Activated CD4-positive, alpha-beta T cell treated with anti-CD3 and anti-CD28 coated beads, Interleukin-2, amount 50 U/mL, for 24 hours (primary cell): ENCODE measurements at places on chromosomes 12 and 14.

DNA sequence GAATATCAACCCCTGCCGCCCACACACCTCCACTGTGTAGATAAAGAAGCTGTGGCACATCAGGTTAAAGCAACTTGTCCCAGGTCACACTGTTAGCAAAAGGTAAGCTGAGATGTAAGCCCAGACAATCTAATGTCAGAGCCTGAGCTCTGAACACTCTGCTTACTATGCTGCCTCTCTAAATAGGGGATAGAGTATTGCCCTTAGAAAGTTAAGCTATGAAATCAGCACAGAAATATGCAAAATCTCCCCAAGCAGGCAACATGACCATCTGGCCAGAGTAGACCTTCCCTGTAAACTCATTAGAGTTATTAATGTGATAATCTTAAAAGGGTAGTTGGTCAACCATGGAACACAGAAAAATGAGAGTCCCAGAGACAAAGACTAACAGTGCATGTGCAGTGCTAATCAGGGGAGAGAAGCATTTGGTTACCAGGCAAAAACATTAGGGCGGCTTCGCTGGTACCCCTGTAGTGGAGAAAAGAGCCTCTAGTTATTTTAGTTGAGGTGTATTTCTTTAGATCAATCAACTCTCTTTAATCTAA is 171.0 kb downstream of the BTG1 start:
- no peak for DNase-seq

- no peak for DNase-seq
Measured at GRCh38 chr12:78470354-78471195, 394.0 kb upstream of the SYT1 start.

- peak; percentile 39 for DNase-seq
Measured at GRCh38 chr12:132153501-132154340, 9.5 kb downstream of the NOC4L start.

DNA sequence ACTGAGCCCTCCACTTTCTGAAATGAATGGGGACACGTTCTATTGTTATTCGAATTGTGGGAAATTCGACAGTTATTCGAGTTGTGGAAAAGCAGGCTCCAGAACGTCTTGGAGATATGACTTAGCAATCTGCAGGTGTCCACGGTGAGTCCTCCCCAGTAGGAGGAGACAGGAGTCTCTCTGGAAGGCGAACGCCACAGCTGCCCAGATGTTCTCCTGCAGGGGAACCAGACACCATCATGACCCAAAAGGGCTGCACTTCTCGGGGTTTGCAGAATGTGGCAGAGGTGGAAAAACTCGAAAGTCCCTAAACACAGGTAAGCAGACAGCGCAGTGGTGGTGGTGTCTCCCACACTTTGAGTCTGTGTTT is 363.6 kb upstream of the SFSWAP start:
- no peak for DNase-seq

DNA sequence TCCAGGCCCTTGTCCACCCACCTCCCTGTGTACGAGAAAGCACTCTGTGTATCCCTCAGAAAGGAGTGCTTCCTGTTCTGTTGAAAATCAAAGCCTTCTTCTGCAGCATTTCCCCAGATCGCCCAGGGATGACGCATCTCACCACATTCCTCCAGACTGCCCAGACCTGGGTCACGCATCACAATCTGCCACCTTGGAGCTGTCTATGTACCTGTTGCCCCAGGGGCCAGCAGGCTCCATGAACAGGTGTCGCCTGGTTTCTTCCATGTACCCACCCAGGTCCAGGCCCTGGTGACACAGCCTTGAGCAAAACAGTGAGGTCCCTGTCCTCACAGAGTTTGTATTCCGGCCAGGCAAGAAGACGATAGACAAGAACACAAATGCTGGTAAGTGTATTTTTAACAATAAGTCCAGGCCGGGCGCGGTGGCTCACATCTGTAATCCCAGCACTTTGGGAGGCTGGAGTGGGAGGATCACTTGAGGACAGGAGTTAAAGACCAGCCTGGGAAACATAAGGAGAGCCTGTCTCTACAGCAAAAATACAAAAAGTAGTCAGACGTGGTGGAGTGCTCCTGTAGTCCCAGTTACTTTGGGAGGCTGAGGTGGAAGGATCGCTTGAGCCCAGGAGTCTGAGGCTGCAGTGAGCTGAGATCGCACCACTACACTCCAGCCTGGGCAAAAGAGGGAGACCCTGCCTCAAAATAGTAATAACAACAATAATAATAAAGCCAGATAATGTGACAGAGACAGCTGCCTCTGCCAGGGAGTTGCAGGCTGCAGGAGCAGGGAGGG is 6.8 kb upstream of the PPP1R13B start:
- DNase-seq, result no peak

- no peak for DNase-seq
Measured at GRCh38 chr12:46265734-46266133, 3.1 kb downstream of the SLC38A1 start.

DNA sequence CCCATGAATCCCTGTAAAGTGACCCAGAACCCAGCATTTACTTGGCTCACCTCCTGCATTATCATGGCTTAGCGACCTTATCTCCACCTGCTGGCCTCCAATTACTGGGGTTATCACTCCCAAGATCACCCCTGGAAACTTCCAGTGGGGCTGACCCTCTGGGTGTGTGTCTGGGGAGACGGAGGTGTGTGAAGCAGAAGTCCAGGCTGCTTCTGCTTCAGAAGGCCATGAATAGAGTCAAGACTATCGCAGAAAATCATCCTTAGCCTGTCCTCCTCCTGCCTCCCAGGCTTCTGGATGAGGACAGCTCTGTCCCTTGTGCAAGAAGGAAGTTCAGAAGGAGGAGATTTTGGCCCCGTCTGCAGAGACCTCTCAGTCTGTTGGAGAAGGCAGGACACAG is 408 bp upstream of the KRT72 start:
- no peak for DNase-seq

GRCh38 chr14:90554341-90554740 is 157.5 kb downstream of the CALM1 start:
- DNase-seq, result no peak

DNA sequence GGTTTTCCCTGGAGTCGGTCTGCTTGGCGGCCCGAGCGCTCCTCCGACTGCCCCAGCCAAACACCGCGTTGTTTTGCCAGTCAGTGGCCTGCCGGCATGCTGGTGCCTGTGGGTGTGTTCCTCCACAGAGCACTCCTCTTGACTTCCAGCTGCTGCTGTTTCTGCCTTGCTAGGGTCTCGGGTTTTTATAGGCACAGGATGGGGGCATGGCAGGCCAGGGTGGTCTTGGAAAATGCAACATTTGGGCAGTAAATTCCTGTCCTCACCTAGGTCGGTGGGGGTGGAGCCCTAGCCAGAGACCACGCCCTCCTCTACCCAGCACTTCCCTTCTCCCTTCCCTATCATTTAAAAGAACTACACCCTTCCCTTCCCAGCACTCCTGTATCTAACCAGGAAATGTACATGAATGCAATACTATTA is 34.7 kb upstream of the VASH1 start:
- DNase-seq, result no peak

DNA sequence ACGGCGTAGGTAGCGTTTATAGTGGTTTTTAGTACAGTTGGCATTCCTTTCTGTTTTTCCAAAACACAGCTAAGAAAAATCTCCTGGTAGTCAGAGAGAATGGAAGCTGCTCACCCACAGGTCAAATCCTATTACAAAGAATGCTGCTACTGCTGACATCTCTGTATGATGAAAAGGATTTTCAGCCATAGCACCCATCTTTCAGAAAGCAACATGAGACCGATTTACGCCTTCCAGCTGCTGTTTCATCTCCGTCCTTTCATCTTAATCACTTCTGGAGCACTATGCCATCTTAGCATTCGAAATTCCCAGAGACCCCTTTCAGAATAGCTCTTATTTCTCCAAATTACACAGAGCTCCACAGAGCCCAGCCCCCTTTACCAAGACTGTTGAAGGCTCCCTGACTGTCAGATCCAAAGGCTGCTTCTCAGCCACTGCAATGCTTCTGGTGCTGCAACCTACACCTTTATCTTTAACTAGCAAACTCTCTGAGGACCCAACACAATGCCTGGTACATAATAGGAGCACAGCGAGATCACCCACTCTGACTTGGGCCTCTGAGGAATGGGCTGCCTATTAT is 211.8 kb downstream of the NEDD1 start:
- no peak for DNase-seq

DNA sequence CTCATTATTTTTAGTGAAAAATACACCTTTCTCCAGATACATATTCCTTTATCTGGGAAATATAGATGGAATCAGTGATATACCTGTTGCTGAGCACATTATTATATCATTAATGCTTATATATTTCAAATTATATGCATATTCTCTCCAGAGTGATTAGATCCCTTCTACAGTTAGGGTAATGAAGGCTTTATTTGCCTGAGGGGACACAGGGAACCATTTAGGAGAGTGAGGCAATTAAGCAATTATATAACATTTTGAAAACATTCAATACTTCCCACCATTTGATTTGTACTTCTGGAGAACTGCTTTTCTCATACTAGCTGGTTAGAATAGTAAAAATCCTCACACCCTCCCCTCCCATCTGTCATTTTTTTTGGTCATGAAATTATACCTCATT is 212.8 kb upstream of the NOVA1 start:
- DNase-seq, result no peak

GRCh38 chr12:128069359-128069997 is 197.5 kb upstream of the TMEM132C start:
- no peak for DNase-seq

- no peak for DNase-seq
Measured at GRCh38 chr14:95143808-95144620, 13.3 kb downstream of the DICER1 start.

DNA sequence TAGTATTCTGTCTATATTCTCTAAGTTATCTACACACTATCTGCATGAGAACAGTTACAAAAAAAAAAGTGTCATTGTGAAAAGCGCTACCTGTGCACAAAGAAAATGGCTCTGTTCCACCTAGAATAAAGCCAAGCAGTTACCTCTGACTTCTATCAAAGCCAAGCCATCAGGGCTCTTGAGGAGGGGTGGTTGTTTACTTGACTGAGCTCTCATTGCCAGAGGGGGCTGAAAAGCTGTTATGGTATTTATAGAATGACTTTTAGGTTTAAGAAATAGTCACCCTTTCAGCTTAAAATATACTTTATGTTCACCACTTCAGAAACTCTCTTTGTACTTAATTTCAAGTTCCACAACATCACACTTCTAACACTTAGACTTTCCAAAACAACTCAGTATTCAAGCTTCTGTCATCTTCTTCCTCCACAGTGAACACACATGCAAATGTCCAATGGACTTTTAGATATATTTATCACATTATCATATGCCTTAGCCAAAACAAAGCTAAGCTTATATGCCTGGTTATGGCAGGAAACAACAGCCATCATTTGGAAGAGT is 7.5 kb downstream of the ITPR2 start:
- DNase-seq, result no peak

- DNase-seq, result no peak
Measured at GRCh38 chr14:74596741-74597450, 15.1 kb downstream of the LTBP2 start.

- DNase-seq, result no peak
Measured at GRCh38 chr14:64685371-64686281, 18.6 kb upstream of the PLEKHG3 start.

- DNase-seq, result no peak
Measured at GRCh38 chr14:100618318-100618693, 31.1 kb upstream of the BEGAIN start.

DNA sequence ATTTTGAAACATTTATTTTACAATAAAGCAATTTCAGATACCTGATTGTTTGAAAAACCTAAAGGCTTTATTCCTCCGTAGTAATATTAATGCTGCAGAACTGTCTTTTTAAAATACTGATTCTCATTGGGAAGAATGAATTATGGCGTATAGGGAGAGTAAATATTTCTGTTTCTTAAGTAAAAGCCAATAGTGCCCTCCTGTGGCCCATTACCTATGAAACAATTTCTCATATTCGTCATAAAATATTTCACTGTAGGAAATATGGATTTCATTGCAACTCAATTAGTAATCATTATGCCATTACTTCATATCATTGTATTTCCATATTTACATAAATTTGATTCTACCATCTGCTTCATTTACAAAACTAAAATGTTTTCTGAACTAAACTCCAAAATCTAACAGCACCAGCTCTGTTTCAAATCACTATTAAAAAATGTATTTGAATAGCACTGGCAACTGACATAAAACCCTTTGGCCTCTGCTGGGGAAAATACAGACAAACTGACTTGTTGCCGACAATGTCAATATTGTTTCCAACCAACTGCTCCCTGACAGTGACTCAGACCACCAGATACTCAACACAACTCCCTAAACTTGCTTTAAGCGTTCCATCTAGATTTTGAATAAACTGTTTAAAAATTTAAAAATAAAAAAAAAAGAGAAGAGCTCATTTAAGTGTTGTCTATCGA is 290.3 kb downstream of the NAV3 start:
- no peak for DNase-seq

DNA sequence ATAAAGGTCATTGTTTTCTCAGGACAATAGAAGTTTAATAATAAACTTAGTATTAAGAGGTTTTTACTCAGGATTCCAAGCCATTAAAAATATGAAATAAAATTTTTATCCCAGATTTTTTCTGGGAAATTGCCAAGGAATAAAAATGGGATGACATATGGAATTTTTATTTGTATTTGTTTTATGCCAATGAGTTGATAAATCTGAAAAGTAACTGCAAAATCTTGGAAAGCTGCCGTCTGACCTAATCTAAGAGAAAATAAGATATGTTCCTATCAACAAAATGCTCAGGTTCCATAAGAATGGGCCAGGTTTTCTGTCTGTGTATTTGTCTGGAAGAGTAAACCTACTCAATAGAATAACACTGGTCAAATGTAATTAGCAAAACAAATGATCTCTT is 22.2 kb upstream of the KERA start:
- no peak for DNase-seq

DNA sequence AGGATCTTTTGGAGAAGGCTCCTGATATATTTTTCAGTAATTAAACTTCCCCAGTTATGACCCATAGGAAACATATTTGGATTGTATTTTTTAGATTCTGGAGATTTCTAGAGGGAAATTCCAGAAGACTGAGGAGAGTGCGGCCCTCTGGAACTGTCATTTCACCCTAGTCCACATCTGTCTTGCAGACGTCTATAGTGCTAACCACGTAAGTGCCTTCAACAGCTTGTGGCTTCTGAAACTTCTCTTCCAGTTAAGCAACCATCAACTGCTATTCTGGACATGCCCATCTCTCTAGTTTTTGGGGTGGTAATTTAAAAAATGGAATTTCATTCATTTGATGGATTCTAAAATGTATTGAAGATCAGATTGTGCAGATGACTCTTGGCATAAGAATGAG is 1098.8 kb downstream of the TMEM121 start:
- DNase-seq, result no peak

- no peak for DNase-seq
Measured at GRCh38 chr12:79114896-79115295, 250.3 kb downstream of the SYT1 start.

DNA sequence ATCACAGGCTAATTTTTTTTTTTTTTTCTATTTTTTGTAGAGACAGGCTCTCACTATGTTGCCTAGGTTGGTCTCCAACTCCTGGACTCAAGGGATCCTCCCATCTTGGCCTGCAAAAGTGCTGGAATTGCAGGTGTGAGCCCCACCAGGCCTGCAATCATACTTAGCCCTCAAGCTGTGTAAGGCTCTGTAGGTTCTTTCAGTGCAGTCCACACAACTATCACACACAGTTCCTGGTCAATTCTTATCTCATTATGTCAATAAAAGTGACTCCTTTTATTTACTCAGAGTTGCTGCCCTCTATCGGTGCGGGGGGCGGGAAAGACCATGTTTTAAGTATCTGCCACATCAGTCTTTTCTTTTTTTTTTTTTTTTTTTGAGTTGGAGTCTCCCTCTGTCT is 29.0 kb downstream of the SLC2A3 start:
- no peak for DNase-seq
